ENCODE measurements at places on chromosomes 4 and X.
A peak's percentile ranks its signal among the peaks of the same experiment; 100 is the strongest.

DNA sequence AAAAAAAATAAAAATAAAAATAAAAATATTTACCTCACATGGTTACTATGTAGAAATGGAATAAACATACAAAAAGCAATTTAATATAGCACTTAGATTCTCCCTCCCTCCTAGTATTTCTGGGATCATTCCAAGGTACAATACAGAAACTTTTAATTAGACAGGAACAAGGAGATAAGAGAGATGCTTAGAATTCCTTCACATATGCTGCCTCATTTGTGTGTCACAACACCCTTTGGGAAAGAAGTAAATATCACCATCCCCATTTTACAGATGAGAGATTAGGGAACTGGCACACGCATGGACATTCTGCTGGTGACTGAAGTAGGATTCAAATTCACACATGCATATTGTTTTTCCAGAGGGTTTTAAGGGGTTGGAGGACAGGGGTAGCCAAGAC, 164.2 kb downstream of the APBB2 start:
- no peak for DNase-seq

DNA sequence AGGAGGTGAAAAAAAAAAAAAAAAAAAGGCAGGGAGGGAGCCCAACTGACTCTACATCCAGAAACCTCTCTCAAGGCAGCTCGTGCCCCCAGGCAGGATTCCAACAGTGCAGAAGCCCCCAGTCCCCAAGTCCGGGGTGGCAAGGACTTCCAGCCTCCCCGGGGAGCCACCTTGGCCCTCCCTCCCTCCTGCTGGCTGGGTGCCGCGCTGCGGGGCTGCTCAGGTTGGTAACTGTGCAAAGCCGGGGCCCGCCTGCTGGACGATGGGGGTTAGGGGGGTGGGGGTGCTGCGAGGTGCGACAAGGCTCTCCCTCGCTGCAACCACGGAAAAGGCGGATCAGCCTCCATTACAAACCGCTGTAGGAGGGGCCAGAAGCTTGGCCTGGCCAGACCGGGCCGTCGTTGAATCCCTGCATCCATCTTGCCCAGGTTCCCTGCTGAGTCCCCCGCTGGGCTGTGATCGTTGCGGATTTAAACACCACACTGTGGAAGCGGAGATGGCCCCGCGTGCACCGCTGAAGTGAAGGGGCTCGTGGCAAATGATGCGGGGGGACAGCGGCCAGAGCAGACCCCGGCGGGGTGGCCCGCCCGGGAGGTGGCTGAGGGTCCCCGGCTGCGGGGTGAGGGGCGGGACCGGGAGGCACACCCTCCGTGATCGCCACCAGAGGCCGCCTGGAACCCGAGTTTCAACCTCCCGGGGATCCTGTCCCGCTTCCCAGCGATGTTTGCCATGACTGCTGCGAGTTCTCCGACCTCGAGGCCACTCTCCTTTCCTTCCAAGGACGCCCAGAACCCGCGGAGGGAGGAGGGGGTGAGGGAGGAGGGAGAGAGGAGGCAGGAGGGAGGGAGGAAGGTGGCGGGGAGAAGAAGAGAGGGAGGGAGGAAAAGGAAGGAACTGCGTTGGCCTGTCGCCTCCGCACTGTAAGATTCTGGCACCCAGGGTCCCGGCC, 58.0 kb upstream of the DDX3X start:
- DNase-seq = peak; percentile 42

- DNase-seq = no peak
Measured at GRCh38 chr4:95693594-95693993, 144.8 kb upstream of the UNC5C start.

DNA sequence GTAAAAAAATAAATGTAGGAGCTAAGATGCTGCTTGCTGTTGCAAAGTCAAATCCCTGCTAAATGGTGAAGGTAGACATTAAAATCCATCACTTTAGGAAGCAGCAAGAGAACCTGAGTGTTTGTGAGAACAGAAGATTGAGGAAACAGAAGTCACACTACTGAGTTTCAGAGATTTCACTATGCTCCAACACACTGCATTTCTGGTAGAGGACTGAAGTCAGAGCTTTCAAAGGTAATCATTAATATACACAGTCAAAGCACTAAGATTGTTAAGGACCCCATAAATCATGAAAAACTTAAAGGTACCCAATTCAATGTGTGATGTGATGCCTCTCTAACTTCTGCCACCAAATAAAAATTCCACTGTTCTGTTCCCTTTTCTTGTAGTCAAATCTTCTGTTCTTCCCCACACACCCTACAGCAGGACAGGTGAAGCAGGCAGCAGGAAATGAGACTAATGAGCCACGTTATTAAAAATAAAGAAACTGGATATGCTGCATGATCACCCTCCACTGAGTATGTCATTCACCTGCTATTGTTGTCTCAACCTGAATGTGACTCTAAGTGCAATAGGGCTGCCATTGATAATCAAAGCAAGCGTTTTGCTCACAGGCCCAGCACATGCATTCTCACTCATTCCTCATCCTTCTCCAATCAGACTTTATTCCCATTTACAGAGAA, 28.9 kb upstream of the APELA start:
- no peak for DNase-seq

DNA sequence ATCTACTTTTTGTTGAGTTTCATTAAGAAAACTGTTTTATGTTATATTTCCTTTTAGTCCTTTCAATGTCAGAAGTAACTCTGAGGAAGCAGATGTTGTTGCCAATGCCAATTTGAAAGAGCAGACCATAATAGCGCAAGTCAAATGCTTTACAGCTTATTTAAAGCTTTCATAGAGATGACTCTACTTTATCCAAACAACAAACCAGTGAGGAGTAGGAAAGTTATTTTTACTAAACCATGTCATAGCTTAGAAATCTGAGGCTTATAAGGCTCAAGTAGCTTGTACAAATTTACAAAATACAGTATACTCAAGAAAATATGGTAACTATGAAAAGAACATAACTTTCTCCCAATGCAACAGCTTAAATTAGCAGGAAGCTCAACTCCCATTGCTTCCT, 40.1 kb upstream of the SPOCK3 start:
- DNase-seq = no peak

DNA sequence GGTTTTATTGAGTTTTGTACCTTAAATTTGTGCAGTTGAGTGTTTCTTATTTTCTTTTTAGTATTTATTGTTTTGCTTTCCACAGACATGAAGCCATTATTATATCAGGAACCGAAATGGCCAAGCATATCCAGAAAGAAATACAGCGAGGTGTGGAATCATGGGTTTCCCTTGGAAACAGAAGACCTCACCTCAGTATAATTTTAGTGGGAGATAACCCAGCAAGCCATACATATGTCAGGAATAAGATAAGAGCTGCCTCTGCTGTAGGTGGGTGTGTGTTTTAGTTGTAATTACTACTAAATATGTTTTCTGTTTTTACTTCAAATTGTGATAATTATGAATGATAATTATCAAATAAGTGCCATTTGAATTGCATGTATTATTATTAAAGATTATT, 16.5 kb downstream of the MTHFD2L start:
- no peak for DNase-seq

GRCh38 chr4:180682776-180683175, 1560.4 kb upstream of the TENM3 start:
- no peak for DNase-seq

GRCh38 chr4:65482410-65482809, 187.9 kb downstream of the EPHA5 start:
- no peak for DNase-seq

GRCh38 chr4:68469482-68469881, 22.2 kb downstream of the TMPRSS11E start:
- no peak for DNase-seq

DNA sequence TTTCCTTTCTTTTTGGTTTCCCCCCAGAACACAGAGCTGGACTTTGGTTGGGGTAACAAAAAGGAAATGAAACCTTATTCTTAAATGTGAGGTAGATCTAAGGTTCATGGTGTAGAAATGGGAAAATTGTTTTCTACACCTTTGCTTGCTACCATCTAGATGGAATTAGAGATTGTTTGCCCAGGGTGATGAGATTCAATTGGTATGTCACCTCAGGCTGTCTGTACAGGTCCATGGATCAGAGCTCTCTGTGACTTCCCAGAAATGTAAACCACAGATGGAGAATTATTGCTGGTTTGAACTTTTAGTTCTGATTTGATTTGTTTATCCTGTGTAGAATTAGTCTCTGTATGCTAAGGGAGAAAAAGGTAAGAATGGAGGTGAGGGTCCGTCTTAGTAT, 146.7 kb downstream of the PCDH7 start:
- DNase-seq = no peak

DNA sequence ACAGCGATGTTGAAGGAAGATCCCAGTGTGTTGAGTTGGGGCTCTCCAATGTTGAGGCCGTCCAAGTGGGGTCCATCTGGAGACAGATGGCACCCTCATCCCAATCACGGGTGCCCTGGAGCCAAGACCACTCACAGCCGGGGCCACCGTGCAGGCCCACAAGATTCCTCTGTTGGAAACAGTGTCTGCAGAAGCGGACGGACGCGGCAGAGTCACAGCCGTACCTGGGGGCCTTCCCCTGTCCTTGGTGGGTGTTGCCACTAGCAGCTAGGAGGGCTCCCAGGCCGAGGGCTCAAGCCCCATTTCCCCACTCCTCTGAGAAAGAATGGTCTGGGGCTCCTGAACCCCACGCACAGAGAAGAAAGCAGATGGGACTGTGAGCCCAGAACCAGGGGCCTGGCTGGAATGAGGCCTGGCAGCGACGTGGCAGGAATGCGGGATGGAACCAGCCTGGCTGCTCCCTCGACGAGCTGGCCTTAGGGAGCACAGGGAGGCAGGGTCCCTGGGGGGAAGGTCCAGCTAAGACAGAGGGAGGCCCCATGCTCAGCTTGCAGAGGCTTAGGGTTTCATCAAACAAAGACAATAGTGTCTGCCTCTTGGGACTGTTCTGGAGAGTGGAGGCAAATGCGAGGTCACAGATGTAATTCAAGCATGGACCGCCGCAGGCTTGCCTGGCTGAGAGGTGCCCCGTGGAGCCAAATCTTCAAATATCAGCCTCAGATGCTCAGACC, 228.9 kb downstream of the AFAP1 start:
- no peak for DNase-seq

- DNase-seq = no peak
Measured at GRCh38 chr4:103915224-103915869, 195.6 kb upstream of the TACR3 start.

DNA sequence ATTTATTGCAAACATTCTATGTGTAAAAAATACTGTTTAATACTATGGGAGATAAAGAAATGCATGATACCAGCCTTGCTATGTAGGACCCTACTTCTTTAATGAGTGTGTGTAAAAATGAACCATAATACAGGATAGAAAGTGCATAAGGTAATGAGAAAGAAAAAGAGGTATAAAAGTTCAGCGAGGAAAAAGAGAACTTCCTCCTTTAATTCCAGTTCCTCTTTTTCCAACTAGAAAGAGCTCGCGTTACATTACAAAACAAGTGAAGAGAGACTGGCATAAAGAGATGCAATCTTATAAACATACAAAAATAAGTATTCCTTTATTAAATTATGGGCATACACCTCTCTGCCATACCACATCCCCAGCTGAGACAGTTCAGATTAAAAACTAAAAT, 77.4 kb downstream of the ANKRD17 start:
- DNase-seq = no peak

DNA sequence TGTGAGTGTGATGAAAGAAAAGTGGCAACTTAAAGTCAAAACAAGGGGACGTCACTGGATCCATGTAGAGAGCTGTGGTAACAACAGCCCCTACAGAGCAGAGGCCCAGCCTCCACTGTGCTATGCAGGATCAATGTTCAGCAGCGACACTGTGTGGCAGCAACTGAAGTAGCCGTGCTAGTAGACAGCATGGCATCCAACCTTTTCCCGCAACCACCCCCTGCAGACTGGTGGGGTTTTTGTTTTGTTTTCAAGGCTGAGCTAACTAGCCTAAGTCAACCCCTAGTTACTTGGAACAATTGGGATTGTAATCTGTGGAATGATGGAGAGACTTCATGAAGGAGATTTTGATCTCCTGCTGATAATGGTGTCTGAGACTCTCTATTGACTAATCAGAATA, 44.4 kb upstream of the PPARGC1A start:
- DNase-seq = no peak

GRCh38 chr4:33323393-33323792, 2603.2 kb downstream of the PCDH7 start:
- no peak for DNase-seq

DNA sequence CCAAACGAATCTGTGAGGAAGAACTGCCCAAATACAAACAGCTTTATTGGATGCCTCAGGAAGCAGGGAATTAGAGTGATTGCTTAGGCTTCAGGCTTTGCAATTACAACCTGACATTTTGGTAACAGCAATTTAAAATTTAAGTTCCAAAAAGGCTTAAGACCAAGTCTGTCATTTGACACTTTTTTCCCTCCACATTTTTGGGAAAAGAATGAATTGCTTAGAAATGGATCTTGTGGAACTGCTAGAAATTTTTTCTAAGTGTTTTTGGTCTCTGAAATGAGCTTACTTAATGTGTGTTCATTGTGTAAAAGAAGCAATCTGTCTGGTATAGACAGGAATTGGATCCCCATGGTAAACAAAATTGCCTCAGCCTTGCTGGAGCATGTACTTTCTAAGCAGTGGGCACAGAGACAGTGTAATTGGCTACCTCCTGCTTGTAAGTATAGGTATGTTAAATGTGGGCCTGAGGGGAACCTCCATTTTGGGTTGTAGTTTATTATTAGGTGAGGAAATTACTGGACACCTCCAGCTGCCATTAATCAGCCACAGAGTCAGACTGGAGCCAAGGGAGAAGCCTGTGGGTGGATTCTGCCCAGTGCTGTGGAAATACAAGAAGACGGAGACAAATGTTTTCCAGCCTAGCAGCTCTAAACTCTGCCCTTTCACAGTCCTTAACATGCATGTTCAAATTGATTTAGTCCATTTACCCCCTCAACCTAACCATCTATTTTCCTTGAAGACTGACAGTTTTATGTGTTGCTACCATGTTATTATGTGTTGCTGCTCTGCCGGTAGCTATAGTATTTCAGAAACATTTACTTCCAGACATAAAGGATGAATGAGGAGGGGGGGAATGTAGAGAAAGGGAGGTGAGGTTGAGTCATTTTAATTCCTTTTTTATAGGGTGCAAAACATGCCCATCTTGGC, 473.0 kb downstream of the SPRY1 start:
- no peak for DNase-seq

- no peak for DNase-seq
Measured at GRCh38 chr4:36159208-36159607, 85.1 kb downstream of the ARAP2 start.

- no peak for DNase-seq
Measured at GRCh38 chr4:129378364-129378763, 282.4 kb downstream of the C4orf33 start.

DNA sequence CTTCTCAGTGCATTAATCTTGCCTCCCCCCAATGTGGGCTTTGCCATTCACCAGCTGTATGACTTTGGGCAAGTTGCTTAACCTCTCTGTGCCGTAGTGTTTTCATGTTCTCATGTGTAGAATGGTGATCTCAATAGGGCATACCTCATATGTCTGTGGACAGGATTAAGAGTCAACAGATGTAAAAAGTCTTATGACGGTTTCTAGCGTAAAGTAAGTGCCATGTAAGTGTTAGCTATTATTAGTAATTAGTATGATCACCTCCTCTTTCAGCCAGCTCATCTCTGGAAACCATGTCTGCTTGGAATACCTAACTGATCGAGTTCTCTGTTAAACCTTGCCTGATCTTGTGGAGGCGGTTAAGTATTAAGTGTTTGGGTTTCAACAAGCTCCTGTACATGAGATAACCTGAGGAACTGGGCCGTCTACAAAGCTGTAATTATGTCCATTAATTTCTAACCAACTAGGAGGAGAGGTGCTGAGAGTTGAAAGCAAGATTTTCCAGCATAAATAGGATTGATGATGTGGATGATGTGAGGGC, 66.3 kb downstream of the TSC22D3 start:
- no peak for DNase-seq
